ENCODE measurements at places on chromosomes 7 and 10. TPM values are rescaled to one million over a fixed set of nuclear protein-coding genes. Genes with fewer than 3 reads are reported as not detected.

DNA sequence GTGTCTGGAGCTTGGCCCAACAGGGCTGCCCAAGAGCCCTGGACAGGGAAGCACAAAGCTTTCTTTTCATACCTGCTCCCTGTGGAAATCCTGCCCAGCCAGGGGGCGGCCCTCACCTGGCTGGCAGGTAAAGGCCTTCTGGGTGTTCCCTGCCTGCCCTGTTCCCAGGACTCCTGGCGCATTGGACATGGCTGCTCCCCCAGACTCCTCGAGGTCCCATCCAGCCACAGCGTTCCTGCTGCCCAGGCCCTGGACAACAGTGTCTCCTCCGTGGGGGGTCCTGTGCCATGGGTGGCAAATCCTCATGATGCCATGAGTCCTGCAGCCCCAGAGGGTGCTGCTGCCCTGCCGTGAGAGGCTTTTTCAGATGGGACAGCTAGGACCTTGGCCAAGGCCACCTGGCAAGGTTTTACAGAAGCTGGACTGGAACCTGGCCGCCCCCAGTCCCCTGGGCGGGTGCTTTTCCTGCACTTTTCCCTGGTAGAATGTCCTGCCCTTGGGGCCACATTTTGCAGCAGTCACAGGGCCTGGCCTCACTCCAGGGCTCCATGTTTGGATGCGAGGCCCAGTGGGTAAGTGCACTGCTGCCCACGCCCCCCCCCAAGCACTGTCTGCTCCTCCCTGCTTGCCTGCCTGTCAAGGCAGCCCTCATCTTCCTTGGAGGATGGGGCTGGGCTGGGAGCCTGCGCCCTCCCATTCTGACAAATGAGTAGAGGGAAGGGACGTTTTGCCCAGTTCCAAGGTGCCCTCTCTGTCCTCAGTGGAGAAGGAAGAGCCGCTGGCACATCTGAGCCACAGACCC is 60.7 kb downstream of the LHPP start:
- DNase-seq: no peak

DNA sequence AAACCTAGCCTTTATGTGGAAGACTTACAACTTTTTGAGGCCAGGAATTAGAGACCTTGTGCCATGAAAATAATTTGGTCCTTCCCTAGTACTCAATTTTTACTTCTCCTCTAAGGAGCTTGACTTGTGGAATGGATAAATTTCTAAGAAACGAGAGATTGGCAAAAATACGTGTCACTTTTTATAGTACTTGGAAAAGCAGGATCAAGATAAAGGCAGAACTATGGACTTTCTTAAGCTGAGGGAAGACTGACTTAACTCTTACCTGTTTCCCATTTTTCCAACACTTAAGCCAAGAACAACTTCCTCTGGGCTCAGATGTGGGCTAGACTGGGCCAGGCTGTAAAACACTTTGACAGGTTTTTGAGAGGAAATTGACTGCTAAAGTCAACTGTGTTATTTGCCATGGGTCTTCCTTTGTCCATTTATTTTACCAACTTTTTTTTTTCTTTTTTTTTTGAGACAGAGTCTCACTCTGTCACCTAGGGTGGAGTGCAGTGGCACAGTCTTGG is 2.0 kb upstream of the WBP1L start:
- DNase-seq: no peak

- no peak for DNase-seq
Measured at GRCh38 chr10:80684259-80684658, 146.6 kb downstream of the SH2D4B start.

DNA sequence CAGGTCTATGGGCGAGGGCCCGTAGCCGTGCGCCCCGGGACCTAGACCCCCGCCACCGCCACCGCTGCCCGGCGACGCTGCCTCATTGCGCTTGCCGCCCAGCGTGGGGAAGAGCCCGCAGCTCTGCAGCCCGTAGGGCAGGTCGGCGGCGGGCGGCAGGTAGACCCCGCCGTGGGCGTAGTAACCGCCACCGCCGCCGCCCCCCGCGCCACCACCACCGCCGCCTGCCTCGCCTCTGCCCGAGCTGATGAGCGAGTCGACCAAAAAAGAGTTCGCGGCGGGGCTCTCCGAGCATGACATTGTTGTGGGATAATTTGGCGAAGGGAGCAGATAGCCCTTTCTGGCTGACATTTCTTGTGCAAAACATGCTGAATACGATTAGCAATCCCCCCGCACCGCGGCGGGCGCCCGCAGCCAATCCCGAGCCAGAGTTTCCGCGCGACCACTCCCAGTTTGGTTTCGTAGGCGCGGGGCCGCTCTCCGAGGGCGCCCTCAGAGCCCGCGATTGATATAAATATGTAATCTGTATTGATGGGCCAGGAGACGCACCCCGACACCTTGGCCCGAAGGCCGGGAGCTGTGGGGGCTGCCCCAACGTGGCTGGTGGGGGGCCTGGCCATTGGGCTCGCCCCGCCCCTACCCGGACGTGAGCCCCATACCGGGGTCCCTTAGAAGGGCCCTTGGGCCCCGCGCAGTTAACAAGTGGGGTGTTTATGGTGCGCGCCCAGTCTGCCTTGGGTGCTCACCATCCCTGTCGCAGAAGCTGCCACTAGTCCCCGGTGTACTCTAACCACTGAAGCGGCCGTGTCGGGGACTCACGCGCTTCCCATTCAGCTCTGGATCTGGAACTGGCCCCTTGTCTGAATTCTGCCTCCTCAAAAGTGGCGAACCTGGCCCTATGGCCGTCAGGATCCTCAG is at the start of gene HOXA10:
TSS of gene HOXA10 (minus strand) at position 365 of the 918 bp plus-strand sequence. CDS start at position 351, 14 bp downstream.
- no peak for DNase-seq

DNA sequence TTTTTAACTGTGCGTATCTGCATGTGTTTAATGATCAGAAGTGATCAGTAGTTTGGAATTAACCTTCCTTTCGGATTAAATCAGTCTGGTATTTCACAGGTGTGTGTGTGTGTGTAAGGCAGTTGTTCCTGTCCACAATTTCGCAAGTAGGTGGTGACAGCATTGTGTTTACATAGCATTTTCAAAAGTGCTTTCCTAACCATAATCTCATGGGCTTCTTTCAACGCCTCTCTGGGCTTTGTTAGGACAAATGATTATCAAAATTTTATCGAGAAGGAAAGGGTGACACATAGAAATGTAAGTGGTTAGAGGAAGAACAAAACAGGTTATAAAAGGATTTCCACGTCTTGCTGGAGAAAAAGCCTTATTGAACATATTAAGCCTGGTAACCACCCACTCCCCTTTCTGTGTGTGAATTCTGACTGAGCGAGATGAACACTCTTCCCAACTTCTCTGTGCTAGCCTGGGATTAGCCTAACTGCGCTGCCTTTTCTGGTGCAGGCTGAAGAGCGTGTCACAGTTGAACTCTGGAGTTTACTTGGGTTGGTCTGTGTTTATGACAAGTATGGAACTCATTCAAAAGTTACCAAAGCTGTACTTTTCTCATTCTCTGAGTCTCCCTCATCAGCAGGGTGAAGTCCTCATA is 292.3 kb upstream of the PITRM1 start:
- DNase-seq: no peak

DNA sequence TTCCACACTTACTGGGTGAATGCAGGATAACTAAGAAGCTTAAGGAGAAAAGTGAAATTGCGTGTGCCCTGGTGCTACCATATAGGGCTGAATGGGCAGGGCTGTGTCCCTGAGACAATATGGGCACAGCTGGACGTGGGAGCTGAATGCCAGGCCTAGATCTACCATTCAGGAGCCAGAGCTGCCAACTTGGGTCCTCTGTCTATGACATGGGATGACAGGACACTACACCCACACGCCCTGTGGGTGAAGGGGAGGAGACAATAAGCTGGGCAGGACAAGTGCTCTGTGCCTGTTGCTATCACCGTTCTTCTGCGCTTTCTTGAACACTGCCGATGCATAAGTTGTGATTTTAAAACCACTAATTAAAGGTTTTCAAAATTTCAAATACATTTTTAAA is 293.9 kb downstream of the TNS3 start:
- DNase-seq: no peak

- DNase-seq: no peak
Measured at GRCh38 chr7:151104411-151105235, 18.3 kb downstream of the AGAP3 start.

GRCh38 chr7:49773936-49774458 is 559 bp downstream of the VWC2 start:
- DNase-seq: peak; percentile 37

NKX1-2 gene
- polyA plus RNA-seq: not detected

HOXA1 gene
- 0.07 TPM for polyA plus RNA-seq

IKZF1 gene
- 0.30 TPM for polyA plus RNA-seq

SLC13A1 gene
- polyA plus RNA-seq: not detected
